Neural crest cell (in vitro differentiated cells): ENCODE measurements at places on chromosomes 16 and 17. TPM values are rescaled to one million over a fixed set of nuclear protein-coding genes. Genes with fewer than 3 reads are reported as not detected.

GRCh38 chr16:80693553-80693952, 110.8 kb downstream of the CDYL2 start:
- DNase-seq = no peak

DNA sequence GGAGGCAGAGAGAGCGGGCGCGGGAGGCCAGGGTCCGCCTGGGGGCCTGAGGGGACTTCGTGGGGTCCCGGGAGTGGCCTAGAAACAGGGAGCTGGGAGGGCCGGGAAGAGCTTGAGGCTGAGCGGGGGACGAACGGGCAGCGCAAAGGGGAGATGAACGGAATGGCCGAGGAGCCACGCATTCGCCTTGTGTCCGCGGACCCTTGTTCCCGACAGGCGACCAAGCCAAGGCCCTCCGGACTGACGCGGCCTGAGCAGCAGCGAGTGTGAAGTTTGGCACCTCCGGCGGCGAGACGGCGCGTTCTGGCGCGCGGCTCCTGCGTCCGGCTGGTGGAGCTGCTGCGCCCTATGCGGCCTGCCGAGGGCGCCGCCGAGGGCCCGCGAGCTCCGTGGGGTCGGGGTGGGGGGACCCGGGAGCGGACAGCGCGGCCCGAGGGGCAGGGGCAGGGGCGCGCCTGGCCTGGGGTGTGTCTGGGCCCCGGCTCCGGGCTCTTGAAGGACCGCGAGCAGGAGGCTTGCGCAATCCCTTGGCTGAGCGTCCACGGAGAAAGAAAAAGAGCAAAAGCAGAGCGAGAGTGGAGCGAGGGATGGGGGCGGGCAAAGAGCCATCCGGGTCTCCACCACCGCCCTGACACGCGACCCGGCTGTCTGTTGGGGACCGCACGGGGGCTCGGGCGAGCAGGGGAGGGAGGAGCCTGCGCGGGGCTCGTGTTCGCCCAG, 1.2 kb upstream of the CBX4 start:
- peak; percentile 45 for DNase-seq

- DNase-seq = no peak
These were observed 15.4 kb downstream of the FBXO31 start for GRCh38 chr16:87368029-87368770.

- no peak for DNase-seq
These were observed 19.5 kb upstream of the SLC5A10 start for GRCh38 chr17:18932360-18933055.

GRCh38 chr17:74610108-74610507, 13.4 kb downstream of the CD300E start:
- DNase-seq = no peak

DNA sequence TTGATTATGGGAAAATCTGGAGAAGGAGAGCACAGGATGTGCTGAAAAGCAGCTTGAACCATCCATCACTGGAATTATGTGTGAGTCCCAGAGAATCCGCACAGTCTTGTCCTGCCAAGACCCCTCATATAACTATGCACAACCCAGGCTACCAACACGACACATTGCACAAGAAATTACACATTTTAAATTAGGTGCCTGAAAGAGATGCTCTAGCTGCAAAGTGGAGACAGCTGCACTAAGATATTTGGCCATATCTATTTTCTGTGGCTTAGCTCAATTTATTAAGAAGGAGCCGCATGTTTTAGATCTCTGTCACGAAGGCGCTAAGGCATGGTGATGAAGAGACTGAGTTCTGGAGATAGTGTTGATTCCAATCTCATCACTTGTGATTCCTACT, 1308.4 kb downstream of the CDH8 start:
- DNase-seq = no peak

- no peak for DNase-seq
These were observed 20.5 kb downstream of the MYO15A start for GRCh38 chr17:18129041-18129502.

The HOXB1 gene
- 2.7 and 3.6 TPM in 2 replicates for total RNA-seq

The ABCA5 gene
- 7.6 and 8.3 TPM in 2 replicates for total RNA-seq

The GRB7 gene
- not detected in 2 replicates for total RNA-seq

The WNK4 gene
- total RNA-seq = 0.58 and 0.73 TPM in 2 replicates

The KRTAP17-1 gene
- not detected in 2 replicates for total RNA-seq

The NLRC5 gene
- 0.26 TPM in 1 of 2 replicates, not detected in the other for total RNA-seq

The KRTAP3-2 gene
- not detected in 2 replicates for total RNA-seq
